Suprapubic skin (tissue), 4 donors: ENCODE measurements at places on chromosomes 1 and 21. TPM values are rescaled to one million over a fixed set of nuclear protein-coding genes. Genes with fewer than 3 reads are reported as not detected.

The ZNF697 gene
- total RNA-seq: 4.8 TPM

The SLC22A15 gene
- 19.9 TPM for total RNA-seq

The ACTN2 gene
- not detected for total RNA-seq

The VSIG8 gene
- 22.6 TPM for total RNA-seq

The TMEM200B gene
- 5.7 TPM for total RNA-seq

The DENND2D gene
- total RNA-seq: 30.3 TPM

The RBM34 gene
- 55.6 TPM for total RNA-seq

The ADAMTS4 gene
- 9.9 TPM for total RNA-seq

The ENAH gene
- 33.5 TPM for total RNA-seq

The KRTAP19-5 gene
- total RNA-seq: not detected

The AQP10 gene
- 0.26 TPM for total RNA-seq

DNA sequence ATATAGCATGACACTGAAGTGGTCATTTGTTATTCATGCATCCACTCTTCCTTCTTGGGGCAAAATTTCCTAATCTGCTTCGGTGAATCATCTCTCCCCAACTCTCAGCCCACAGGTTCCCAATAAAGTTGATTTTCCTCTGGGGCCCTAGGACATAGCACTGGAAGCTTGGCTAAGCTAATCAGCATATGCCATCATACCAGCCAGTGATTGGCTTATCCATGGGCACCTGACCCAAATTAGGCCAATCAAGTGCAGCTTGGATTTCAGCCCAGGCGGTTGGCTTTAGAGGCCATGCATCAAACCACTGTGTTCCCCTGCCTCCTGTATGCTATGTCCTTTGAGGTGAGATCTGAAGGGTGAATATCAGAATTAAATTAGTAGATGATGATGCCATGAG, 58.9 kb downstream of the C1orf94 start:
- no peak overlapping the region for H3K27ac ChIP-seq
- H3K27me3 ChIP-seq: peaks cover 26% of the 10 kb centered on the region
- no peak overlapping the region for H3K4me3 ChIP-seq
- DNase-seq: no peak
- no peaks in the 10 kb centered on the region for H3K4me1 ChIP-seq
- no peaks in the 10 kb centered on the region for H3K36me3 ChIP-seq

- no peaks in the 10 kb centered on the region for H3K27me3 ChIP-seq
- DNase-seq: no peak
- H3K27ac ChIP-seq: no peak overlapping the region
Observed at GRCh38 chr1:188365874-188366273, 1537.1 kb downstream of the PLA2G4A start.

- no peaks in the 10 kb centered on the region for H3K36me3 ChIP-seq
- DNase-seq: no peak
- H3K4me1 ChIP-seq: peaks cover 14% of the 10 kb centered on the region
- H3K27ac ChIP-seq: no peak overlapping the region
Observed at GRCh38 chr1:9655836-9656235, 4.3 kb downstream of the PIK3CD start.

DNA sequence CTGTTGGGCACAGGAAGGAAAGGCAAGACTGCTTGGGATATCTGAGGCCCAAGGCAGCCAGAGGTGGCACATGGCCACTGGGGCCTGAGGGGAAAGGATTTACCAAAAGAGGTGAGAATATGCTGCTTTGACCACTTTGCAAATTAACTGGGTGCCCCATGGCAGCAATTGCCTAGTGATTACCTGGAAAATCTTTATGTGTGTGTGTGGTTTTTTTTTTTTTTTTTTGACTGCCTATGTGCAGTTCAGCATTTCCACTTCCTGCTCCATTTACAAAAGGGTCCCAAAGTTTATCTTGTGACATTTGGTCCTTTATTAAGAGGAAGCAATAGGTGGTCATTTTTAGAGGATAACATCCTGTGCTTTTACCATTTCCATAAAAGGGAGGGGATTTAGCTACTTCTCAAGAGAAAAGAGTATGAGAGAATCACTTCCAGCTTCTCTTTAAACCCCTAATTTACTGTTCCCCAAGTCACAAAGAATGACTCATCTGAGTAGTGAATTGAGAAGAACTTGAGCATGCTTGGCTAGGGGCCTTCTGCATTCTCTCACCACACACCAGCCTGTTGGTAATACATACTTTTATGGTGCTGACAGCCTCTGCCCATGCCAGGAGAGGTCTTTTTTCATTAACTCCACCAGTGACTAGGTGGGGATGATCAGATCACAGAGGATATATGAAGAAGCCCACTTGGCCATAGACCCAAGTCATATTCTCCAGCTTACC, 52.1 kb downstream of the SYDE2 start:
- no peaks in the 10 kb centered on the region for H3K4me1 ChIP-seq
- no peaks in the 10 kb centered on the region for H3K27me3 ChIP-seq
- no peak overlapping the region for H3K4me3 ChIP-seq
- H3K27ac ChIP-seq: no peak overlapping the region
- H3K36me3 ChIP-seq: no peaks in the 10 kb centered on the region

DNA sequence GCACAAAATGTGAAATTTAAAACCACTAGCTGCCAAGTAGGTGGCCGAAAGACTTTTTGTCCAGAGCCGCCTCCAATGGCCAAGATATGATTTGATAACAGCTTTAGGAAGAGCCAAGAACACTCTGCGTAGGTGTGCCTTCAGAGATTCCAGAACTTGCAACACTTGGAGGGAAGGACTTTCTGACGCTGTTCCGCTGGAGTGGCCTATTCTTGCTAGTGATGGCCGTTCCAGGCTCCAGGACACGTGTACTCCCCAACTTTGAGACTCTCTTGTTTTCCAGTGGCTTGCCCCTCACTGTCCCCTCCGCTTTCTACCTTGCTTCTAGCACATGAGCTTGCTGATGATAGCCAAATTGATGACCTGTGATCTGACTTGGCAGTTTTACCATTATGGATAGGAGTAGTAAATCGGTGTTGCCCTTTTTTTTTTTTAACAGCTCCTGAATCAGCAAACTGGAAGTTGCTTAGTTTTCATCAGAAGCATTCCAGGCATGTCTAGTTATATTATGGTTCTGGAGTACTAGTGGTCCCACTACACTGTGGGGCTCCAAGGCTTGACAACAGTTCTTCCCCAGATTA, 1.0 kb downstream of the PRDX6 start:
- peaks cover 22% of the 10 kb centered on the region for H3K36me3 ChIP-seq
- peak overlapping the region; percentile 93 for H3K4me3 ChIP-seq
- no peaks in the 10 kb centered on the region for H3K27me3 ChIP-seq
- DNase-seq: peak; percentile 75
- peaks cover 38% of the 10 kb centered on the region for H3K4me1 ChIP-seq

DNA sequence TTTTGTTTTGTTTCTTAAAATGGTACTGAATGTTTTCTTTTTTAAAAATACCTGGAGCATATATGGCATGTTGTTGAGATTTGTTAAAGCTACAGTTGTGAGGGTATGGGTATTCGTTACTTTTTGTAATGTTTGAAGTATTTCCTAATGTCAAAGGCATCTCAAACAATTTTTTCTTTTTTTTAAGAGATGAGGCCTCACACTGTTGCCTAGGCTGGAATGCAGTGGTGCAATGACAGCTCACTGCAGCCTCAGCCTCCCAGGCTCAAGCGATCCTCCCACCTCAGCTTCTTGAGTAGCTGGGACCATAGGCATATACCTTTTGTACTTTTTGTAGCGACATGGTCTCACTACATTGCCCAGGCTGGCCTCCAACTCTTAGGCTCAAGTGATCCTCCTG, 16.1 kb downstream of the CLCN6 start:
- H3K27ac ChIP-seq: no peak overlapping the region
- H3K36me3 ChIP-seq: peaks cover 93% of the 10 kb centered on the region
- no peak overlapping the region for H3K4me3 ChIP-seq
- H3K27me3 ChIP-seq: no peaks in the 10 kb centered on the region
- no peak for DNase-seq

GRCh38 chr1:36989241-36989640, 45.1 kb downstream of the GRIK3 start:
- H3K27me3 ChIP-seq: peaks cover 49% of the 10 kb centered on the region
- peaks cover 3% of the 10 kb centered on the region for H3K4me1 ChIP-seq
- no peak overlapping the region for H3K27ac ChIP-seq
- H3K36me3 ChIP-seq: no peaks in the 10 kb centered on the region

DNA sequence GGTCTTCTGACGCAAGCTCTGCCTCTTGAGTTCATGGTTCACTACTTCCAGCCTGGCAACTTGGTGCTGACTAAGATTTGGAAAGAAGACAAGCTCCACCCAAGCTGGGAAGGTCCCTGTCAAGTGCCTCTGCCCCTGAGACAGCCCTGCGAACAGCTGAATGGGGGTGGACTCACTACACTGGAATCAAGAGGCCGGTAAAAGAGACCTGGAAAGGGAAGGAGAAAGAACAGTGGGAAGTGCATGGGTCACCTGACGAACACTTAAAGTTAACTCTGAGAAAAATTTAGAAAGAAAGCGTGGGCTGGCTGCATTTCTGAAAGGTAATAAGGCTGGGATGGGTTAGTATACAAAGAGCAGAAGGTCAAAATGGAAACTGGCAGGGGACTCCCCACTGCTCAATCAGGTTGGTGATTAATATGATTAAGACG, 26.1 kb upstream of the ZNF496 start:
- H3K36me3 ChIP-seq: no peaks in the 10 kb centered on the region
- no peak overlapping the region for H3K27ac ChIP-seq
- peaks cover 7% of the 10 kb centered on the region for H3K4me1 ChIP-seq
- DNase-seq: no peak
- no peaks in the 10 kb centered on the region for H3K27me3 ChIP-seq
- H3K4me3 ChIP-seq: no peak overlapping the region

- H3K27me3 ChIP-seq: no peaks in the 10 kb centered on the region
- H3K4me3 ChIP-seq: no peak overlapping the region
- H3K36me3 ChIP-seq: no peaks in the 10 kb centered on the region
- no peaks in the 10 kb centered on the region for H3K4me1 ChIP-seq
- DNase-seq: no peak
Observed at GRCh38 chr1:236156512-236157208, 14.3 kb downstream of the GPR137B start.

- no peaks in the 10 kb centered on the region for H3K36me3 ChIP-seq
- H3K4me3 ChIP-seq: no peak overlapping the region
- DNase-seq: no peak
- no peak overlapping the region for H3K27ac ChIP-seq
- H3K4me1 ChIP-seq: peaks cover 3% of the 10 kb centered on the region
Observed at GRCh38 chr1:211680752-211681327, 5.4 kb upstream of the NEK2 start.

DNA sequence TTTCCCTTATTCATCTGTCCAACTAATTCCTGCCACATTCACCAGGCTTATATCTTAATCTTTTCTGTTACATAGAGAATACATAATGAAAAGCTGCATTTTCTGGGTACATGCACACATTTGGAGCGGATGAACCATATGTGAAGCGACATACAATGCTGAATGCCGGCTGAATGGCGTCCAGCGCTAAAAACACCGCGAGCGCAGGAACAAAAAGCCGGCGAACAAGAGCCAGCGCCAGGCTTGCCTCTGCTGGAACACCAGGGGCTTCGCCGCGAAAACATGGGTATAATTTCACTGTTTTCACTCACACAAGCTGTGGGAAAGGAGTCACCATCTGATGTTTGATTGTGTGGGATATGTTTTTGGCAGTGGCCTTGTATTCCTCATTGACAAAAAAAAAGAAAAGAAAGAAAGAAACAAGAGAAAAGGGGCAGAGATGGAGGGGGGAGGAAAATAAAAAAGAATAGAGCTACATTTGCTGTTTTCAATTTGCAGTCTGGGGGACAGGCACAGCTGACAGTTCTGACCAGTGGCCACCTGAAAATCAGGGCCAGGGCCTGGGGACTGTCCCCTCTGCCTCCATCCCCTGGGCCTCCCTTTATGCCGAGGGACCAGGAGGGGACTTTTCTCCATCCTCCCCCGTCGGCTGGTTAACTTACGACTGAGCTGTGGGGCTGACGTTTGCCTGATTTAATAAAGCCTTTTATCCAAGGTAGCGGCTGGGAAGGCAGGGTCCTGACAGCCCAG, 70.2 kb upstream of the OLIG2 start:
- no peak overlapping the region for H3K4me3 ChIP-seq
- H3K27me3 ChIP-seq: peaks cover 82% of the 10 kb centered on the region
- no peaks in the 10 kb centered on the region for H3K36me3 ChIP-seq
- no peaks in the 10 kb centered on the region for H3K4me1 ChIP-seq
- no peak for DNase-seq
- no peak overlapping the region for H3K27ac ChIP-seq

DNA sequence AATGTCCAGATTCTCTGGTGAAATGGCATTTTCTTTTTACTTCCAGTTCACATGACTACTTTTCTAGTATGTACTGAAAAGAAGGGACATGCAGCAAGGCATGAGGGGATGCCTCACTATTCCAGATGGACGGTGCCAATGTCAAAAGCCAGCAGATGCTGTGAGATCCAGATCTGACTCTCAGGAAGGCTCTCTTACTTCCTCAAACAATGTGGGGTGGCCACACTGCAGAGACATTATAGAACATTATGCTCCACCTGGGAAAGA, 17.7 kb downstream of the CRYZ start:
- H3K27me3 ChIP-seq: no peaks in the 10 kb centered on the region
- peaks cover 57% of the 10 kb centered on the region for H3K36me3 ChIP-seq
- H3K4me3 ChIP-seq: no peak overlapping the region
- no peak for DNase-seq
- no peaks in the 10 kb centered on the region for H3K4me1 ChIP-seq
- no peak overlapping the region for H3K27ac ChIP-seq

DNA sequence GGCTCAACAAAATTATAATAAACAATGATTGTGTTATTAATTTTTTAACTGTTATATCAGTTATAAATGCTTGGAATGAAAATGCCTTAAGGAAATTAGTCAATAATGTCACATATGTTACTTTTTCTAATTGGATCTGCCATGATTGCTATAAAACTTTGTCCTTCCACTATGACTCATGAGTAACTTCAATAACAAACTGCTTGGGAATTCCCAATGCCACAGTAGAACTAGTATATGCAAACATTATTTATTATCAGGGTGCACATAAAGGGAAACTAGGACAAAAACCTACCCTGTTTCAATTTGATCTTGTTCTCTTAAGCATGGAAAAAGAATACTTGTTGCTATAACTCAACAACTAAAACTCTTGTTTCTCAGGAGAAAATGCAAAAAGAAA, 59.1 kb upstream of the PDC start:
- H3K27me3 ChIP-seq: no peaks in the 10 kb centered on the region
- DNase-seq: no peak
- H3K4me1 ChIP-seq: no peaks in the 10 kb centered on the region
- no peak overlapping the region for H3K4me3 ChIP-seq

DNA sequence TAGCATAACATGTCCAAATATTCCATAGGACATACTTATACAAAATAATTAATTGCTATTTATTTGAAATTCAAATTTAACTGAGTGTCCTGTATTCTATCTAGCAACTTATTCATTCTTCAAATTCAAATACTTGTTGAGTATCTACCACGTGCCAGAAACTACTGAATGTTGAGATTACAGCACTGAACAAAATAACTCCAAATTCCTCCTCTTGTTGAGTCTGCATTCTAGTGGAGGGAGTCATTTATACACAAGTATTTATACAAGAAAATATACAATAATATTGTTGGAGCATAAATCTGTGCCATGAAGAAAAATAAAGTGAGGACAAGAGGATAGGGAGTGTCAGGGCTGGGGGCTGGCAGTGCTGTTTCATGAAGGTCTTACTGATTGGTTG, 43.7 kb upstream of the CDC42BPA start:
- H3K27ac ChIP-seq: no peak overlapping the region
- no peaks in the 10 kb centered on the region for H3K36me3 ChIP-seq
- DNase-seq: no peak
- H3K4me3 ChIP-seq: no peak overlapping the region
- H3K4me1 ChIP-seq: peaks cover 4% of the 10 kb centered on the region

- H3K27ac ChIP-seq: no peak overlapping the region
- H3K27me3 ChIP-seq: no peaks in the 10 kb centered on the region
- H3K4me1 ChIP-seq: peaks cover 43% of the 10 kb centered on the region
- no peak overlapping the region for H3K4me3 ChIP-seq
- no peaks in the 10 kb centered on the region for H3K36me3 ChIP-seq
Observed at GRCh38 chr1:151967091-151967490, 26.6 kb downstream of the S100A10 start.
